ENCODE measurements at places on chromosomes 3 and 15.

DNA sequence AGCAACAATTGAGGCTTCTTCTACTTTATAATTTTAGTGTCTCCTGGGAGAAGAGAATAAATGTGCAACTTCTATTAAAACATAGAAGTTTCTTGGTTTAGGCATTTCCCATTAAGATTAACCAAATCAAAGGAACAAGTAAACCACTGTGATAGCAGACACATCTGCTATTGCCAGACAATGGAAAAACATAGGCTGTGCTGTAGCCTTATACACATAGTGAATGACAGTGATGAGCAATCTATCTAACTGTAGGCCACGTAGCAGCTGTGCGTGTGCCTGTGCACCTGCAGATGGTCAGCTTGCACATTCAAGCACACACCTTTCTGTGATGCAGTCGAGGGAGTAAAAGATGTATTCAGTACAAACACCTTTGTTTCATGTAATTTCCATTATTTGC lies 32.7 kb downstream of the GNB4 start:
- DNase-seq = no peak

DNA sequence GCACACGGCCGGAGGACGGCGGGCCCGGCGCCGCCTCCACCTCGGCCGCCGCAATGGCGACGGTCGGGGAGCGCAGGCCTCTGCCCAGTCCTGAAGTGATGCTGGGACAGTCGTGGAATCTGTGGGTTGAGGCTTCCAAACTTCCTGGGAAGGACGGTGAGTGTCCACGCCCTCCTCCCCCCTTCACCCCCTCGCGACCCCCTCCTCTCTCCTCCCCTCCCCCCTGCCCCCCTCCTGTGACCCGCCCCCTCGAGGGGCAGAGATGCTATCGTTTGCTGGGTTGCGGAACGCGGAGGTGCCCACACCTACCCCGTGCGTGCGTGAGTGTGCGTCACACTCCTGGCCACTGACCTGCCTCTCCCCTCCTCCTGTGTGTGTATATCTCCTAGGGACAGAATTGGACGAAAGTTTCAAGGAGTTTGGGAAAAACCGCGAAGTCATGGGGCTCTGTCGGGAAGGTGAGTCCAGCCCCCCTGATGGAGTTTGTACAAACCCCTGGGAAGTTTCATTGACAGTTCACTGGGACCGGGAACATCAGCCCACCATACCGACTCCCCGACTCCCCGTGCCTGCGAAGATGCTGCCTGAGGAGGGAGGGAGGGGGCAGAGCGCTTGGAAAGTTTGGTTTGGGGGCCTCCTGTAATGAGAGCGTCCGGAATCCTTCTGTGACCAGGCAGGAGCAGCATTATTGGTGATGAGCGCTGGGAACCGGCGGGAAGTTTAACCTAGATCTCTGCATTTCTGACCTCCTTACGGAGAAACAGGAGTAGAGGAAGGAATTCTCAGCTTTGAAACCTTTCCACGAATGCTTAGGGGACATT lies 795 bp upstream of the SCAANT1 start:
- DNase-seq = no peak

DNA sequence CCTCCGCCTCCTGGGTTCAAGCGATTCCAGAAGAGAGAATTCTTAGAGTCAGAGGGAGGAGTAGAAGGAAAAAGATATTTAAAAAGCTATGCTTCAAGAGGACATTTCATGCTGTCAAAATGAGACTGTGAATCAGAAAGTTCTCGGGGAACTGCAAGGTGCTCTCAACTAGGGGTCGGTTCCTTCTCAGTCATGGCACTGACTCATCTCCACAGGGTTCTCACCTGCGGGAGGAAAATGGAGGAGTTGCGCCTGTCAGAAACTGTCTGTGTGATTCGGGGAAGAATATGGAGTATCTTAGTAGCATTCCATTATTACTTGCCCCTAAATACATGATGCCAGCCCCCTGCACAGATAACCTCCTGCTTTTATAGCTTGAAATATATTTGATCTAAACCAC lies 47.4 kb downstream of the APH1B start:
- no peak for DNase-seq

DNA sequence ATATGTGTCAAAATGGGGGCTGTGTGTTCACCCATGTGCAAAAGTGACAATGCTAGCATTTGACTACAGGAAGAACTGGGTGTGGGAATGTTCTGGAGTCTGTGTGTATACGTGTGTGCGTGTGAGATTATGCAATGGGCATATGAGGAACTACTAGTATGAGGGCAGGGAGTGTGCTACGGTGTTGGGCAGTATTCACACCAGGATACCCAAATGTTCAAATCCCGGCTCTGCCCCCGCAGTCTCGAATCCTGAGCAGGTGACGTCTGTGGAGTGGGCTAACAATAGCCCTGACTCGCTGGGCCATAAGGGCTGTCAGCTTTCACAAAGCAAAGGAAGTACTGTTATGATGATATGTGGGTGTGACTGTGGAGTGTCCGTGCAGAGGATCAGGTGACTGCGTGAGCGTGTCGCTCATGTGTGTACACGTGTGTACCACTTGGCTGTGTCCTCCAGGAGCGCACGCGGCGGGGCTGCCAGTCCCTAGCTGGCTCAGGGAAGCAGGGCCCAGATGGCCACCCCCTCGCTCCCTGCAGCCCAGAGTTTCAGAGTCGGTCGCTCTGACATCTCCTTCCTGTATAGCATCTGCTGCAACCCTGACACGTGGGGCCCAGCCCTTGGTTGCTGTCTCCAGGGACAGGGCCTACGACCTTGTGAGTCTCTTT lies 27.2 kb downstream of the IQSEC1 start:
- DNase-seq = peak; percentile 22

- DNase-seq = no peak
Observed at GRCh38 chr3:185988816-185989175, 51.0 kb upstream of the TRA2B start.

- no peak for DNase-seq
Observed at GRCh38 chr3:36800533-36801116, 36.3 kb upstream of the DCLK3 start.

DNA sequence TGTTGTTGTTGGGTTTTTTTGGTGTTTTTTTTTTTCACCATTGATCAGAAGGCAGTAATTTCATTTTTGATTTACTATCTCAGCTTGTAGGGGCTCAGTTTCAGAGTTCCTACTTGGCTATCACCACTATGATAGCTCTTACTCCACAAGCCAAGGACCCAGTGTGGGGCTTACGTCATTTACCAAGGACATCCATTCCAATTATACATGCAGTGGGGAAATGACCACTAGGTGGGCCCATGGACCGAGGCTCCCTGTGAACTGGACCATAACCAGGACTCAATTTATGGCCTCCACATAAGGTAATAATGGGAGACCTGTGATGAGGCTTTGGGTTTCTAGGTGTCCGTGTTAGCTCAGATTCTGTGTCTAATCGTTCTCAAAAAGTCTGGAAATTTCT lies 67.5 kb upstream of the CACNA1D start:
- no peak for DNase-seq

DNA sequence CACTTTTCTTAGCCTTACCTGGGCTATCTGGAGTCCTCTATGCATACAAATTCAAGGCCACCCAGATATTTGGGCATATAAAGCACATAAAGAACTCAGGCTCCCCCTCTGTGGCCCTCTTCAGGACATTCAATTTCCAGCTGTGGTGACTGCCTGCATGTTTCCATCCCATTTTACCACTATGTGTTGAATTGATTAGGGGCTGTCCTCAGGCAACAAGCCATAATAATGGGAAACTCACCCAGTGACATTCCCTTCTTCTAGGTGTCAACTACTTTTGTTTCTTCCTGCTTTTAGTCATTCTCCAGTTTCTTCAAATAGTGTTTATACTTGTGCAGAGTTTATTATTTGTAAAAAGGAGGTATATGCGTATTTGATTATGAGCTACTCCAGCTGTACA lies 18.0 kb downstream of the NRG4 start:
- no peak for DNase-seq

GRCh38 chr15:89556413-89557262 lies 18.6 kb upstream of the TICRR start:
- peak; percentile 75 for DNase-seq

- DNase-seq = no peak
Observed at GRCh38 chr3:49563040-49563578, 8.8 kb downstream of the BSN start.

GRCh38 chr15:92158426-92158825 lies 235.3 kb upstream of the ST8SIA2 start:
- no peak for DNase-seq

GRCh38 chr3:186849374-186849975 lies 7.0 kb downstream of the ADIPOQ start:
- no peak for DNase-seq

GRCh38 chr15:67465196-67465952 lies 55.6 kb upstream of the C15orf61 start:
- DNase-seq = no peak

DNA sequence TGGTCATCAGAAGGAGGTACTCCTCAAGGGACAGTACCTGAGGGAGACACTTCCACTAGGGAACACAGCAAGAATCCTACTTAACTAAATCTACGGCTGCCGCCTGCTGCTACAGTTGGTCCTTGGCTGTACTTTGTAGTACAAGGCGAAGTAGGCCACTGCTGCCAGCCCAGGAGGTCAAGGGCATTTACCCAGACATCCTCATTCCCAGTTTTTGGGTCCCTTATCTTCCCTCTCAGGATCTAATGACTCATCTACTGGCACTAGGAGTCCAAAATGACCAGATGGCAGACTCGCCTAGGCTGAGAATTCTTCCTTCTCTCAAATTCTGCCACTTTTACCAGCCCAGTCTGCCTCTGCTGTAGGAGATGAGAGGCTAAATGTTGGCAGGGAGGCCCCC lies 27.1 kb upstream of the LAMP3 start:
- DNase-seq = no peak

- DNase-seq = no peak
Observed at GRCh38 chr3:55159016-55159415, 231.2 kb upstream of the LRTM1 start.

- DNase-seq = no peak
Observed at GRCh38 chr15:29473621-29474105, 204.0 kb upstream of the NSMCE3 start.

DNA sequence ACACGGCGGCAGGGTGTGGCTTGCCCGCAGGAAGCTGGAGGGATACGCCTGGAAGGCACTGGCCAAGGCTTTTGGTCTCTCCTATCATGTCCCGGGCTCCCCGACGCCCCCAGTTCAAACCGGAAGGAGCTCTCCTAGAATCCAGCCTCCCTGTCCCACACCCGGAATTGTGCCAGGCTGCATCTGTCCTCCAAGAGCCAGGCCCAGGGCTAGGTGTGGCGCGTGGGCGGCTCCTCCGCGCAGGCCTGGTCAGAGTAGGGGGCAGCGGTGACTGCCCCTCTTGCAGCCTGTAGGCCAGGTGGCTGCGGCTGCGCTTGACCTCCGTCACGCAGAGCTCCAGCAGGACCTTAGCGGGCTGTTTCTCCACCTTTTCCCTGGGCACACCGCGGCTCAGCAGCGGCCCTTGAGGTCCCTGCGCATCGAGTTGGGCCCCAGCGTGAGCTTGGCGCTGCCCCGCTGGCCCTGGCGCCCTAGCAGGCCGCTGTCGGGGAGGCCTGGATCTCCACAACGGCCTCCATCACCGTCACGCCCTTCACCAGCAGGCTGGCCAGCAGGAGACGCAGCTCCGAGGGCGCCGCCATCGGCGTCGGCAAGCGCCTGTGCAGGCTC lies 15.9 kb upstream of the SIAH2 start:
- DNase-seq = no peak

GRCh38 chr15:81889485-81889881 lies 156.3 kb downstream of the MEX3B start:
- DNase-seq = no peak

DNA sequence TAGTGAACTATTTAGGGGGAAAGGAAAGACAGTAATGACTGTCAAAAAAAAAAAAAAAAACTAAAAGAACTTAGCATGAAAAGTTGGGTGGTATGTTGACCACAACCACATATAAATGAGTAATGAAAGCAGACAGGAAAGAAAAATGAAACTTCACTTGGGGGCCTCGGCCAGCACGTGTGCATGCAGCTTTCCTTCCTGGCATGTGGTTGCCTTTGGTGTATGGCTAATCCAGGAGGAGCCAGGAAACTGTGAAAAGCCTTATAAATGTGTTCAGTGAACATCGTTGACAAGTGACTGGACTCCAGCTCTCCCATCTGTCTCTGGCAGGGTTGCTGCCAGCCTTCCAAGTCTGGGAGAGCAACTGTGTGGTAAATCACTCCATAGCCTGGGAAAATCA lies 195.1 kb downstream of the DTWD1 start:
- peak; percentile 14 for DNase-seq

DNA sequence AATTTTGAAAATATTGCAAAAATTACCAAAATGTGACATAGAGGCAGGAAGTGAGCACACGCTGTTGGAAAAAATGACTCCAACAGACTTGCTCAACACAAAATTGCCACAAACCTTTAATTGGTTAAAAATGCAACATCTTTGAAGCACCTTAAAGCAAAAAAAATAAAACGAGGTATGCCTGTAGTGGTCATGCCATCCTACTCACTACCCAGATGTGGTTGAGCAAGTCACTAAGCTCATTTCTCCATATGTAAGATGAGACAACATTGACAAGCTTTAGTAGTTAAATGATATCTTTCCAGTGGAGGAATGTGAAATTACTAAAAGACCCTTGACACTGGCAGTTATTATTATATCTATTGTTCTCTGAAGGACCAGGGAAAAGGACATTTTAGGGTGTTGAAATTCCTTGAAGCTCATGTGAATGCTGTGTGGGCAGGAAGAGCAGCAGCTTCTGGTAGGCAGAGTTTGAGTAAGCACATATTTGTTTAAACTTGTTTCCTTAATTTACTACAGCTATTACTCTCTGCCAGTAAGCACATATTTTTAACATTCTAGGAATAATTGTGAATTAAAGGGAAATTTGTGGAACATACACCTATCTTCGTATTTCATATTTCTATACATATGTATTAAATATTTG lies 131.6 kb upstream of the P2RY1 start:
- DNase-seq = no peak

- DNase-seq = no peak
Observed at GRCh38 chr3:58129041-58129770, 81.6 kb downstream of the DNASE1L3 start.
